ENCODE measurements at places on chromosomes 5 and 9.

GRCh38 chr9:2477755-2478154, 143.8 kb upstream of the VLDLR start:
- H3K36me3 ChIP-seq = no peaks in the 10 kb centered on the region
- no peak overlapping the region for H3K27ac ChIP-seq
- H3K27me3 ChIP-seq = peaks cover 4% of the 10 kb centered on the region
- no peak for DNase-seq
- H3K4me1 ChIP-seq = no peaks in the 10 kb centered on the region
- H3K4me3 ChIP-seq = no peak overlapping the region

DNA sequence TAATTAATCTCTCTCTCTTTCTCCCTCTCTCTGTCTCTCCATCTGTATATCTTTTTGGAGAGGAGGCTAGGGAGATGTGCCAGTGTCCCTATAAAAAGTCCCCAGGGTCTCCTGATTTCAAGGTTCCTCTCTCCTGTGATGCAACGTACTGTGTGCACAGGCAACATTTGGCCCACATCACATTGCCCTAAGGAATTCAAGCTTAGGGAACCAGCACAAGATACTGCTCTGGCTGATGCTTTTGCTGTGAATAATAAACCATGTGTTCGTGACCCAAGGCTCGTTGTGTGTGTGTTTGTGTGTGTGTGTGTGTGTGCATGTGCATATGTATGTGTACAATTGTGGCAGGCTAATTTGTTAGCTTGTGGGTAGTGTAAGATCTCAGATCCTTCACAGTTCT, 9.7 kb downstream of the SPATA9 start:
- no peaks in the 10 kb centered on the region for H3K4me1 ChIP-seq
- no peak for DNase-seq
- no peaks in the 10 kb centered on the region for H3K36me3 ChIP-seq
- H3K27me3 ChIP-seq = no peaks in the 10 kb centered on the region
- no peak overlapping the region for H3K27ac ChIP-seq
- H3K4me3 ChIP-seq = no peak overlapping the region

DNA sequence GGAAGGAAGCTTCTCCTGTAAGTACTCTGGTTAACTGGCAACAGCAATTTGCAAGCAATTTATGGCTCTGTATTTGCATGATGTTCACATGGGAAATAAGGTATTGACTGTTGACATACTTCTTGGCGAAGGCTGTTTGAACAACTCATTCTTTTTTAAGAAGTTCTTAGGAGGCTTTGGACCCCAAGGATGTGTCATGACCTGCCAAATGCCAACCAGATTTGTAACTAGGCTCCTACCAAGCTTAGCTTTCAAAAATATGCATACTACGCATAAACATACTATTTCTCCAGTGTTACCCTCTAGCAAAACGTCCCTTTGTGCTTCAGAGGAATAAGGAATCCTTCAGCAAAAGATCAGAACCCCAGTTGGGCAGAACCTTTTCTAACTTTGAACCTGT, 165.2 kb upstream of the MSX2 start:
- no peaks in the 10 kb centered on the region for H3K27me3 ChIP-seq
- no peaks in the 10 kb centered on the region for H3K4me1 ChIP-seq
- no peak overlapping the region for H3K4me3 ChIP-seq
- no peak for DNase-seq

DNA sequence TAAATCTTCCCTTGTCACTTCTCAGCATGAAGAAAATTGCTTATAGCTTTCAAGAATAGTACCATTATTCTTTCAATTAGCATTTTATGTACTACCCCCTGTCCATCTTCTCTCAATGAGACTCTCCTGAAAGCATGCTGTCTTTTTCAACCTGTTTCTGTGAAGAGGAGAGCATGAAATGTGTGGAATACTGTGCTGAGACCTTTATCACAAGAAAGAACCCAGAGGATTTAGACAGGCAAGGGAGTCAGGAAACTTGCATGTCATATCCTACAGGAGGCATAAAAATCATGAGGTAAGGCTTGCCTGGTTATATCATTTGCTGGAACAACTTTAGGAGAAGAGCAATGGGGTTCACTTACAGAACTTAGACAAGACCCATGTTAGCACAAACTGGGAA, 56.7 kb upstream of the LPAR1 start:
- DNase-seq = no peak
- no peaks in the 10 kb centered on the region for H3K4me1 ChIP-seq
- no peaks in the 10 kb centered on the region for H3K36me3 ChIP-seq
- H3K27ac ChIP-seq = no peak overlapping the region

- DNase-seq = no peak
- no peaks in the 10 kb centered on the region for H3K4me1 ChIP-seq
- H3K27me3 ChIP-seq = no peaks in the 10 kb centered on the region
Observed at GRCh38 chr5:181037365-181037861, 2.7 kb upstream of the BTNL9 start.

DNA sequence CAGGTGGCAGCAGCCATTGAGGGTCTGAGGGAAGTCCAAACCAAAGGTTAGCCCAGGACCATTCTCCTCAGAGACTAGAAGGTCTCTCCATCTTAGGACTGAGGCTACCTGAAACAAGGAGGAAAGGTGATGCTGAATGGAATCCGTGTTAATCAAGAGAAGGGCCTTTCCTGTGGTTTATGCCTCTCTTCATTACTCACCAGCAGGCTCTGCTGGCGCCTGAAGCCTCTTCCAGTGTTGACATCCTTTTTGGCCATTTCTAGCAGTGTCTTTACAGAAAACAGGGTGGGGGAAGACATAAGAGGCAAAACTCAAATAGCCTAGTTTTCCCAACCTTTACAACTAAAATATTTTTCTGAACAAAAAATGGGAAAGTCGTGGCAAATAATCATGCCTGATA, 98.0 kb downstream of the ENC1 start:
- no peaks in the 10 kb centered on the region for H3K36me3 ChIP-seq
- H3K4me1 ChIP-seq = no peaks in the 10 kb centered on the region
- H3K27me3 ChIP-seq = no peaks in the 10 kb centered on the region
- no peak overlapping the region for H3K4me3 ChIP-seq
- H3K27ac ChIP-seq = no peak overlapping the region
- DNase-seq = no peak

- no peaks in the 10 kb centered on the region for H3K4me1 ChIP-seq
- H3K27me3 ChIP-seq = no peaks in the 10 kb centered on the region
- H3K27ac ChIP-seq = no peak overlapping the region
Observed at GRCh38 chr9:37501957-37502596, 16.3 kb downstream of the POLR1E start.

DNA sequence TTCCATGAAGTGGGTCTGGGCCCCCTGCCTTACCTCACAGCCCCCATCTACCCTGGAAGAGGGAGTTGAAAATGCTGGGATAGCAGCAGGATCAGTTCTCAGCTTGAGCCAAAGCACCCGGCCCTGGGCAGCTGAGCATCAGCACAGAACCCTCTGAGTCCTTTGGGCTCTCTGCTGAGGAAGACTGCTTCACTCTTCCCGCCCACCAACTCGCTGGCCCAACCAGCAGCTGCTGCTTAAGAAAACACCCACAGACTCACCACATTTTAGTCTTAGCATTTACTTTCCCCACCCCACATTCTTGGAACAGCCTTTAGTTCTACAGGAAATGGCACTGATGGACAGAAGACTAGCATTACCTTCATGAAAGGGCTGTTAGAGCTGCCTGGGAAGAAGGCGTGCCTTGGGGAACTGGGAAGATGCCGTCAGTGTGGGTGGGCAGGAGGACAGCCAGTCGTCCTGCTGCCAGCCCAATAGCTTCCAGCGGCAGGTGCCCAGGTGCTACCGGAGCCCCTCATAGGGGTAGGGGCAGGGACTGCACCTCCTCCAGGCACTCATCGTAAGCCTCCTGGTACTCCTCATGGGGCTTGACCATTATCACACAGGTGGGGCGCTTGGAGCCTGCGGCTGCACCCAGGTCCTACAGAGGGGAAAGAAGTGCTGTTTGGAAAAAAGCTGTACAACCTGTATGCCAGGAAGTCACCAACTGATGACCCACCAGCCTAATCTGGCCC, 4.3 kb downstream of the NHP2 start:
- no peaks in the 10 kb centered on the region for H3K27me3 ChIP-seq
- DNase-seq = no peak
- no peak overlapping the region for H3K4me3 ChIP-seq
- H3K4me1 ChIP-seq = peaks cover 18% of the 10 kb centered on the region
- H3K36me3 ChIP-seq = peaks cover 58% of the 10 kb centered on the region

DNA sequence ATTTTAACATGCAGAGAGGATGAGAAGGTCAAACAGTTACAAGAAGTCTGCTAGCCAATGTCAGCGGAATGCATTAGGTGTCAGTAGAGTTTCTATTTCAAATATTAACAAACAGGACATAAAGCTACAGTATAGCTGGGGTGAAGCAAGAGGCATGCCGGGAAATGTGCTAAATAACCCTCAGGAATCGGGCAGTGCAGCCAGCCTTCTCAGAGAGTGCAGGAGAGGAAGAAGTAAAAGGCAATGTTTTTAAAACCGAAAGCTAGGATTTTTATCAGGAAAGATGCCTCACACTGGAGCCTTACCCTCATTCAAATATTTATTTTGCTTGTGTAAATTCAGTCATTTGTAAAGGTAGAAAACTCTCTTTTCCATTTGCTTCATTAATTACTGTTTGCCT, 59.1 kb upstream of the SH3GL2 start:
- H3K36me3 ChIP-seq = no peaks in the 10 kb centered on the region
- no peak overlapping the region for H3K27ac ChIP-seq
- H3K4me3 ChIP-seq = no peak overlapping the region
- no peaks in the 10 kb centered on the region for H3K27me3 ChIP-seq
- no peaks in the 10 kb centered on the region for H3K4me1 ChIP-seq
- no peak for DNase-seq

DNA sequence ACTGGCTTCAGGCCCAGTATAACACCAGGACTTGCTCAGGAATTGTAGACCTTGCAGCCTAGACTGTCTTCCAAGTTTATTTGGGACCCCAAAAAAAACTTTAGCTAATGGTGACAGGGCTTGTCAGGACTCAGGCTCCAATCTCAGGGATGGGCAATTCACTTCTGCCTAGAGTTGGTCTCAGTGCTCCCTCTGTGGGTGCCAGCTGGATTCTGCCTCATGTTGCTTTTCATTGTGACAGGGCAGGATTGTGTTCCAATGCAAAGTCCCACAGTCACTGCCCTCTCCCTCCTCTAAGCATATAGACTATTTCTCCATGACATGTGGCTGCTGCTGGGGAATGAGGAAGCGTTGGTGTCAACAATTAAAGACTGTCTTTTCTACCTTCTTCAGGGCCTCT, 174.7 kb downstream of the CYLC2 start:
- H3K4me1 ChIP-seq = no peaks in the 10 kb centered on the region
- no peak overlapping the region for H3K27ac ChIP-seq
- DNase-seq = no peak
- H3K27me3 ChIP-seq = no peaks in the 10 kb centered on the region
- no peaks in the 10 kb centered on the region for H3K36me3 ChIP-seq

DNA sequence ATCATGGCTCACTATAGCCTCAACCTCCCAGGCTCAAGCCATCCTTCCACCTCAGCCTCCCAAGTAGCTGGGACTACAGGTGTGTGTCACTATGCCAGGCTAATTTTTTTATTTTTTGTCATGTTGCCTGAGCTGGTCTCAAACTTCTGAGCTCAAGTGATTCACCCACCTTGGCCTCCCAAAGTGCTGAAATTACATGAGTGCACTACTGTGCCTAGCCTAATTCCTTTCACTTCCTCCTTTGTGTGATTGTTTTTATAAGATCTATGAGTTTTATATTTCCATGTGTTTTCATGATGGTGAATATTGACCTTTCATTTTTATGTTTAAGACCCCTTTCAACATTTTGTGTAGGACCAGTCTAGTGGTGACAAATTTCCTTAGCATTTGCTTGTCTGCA, 55.2 kb upstream of the IL12B start:
- no peaks in the 10 kb centered on the region for H3K27me3 ChIP-seq
- H3K4me3 ChIP-seq = no peak overlapping the region
- no peak for DNase-seq
- no peaks in the 10 kb centered on the region for H3K4me1 ChIP-seq

DNA sequence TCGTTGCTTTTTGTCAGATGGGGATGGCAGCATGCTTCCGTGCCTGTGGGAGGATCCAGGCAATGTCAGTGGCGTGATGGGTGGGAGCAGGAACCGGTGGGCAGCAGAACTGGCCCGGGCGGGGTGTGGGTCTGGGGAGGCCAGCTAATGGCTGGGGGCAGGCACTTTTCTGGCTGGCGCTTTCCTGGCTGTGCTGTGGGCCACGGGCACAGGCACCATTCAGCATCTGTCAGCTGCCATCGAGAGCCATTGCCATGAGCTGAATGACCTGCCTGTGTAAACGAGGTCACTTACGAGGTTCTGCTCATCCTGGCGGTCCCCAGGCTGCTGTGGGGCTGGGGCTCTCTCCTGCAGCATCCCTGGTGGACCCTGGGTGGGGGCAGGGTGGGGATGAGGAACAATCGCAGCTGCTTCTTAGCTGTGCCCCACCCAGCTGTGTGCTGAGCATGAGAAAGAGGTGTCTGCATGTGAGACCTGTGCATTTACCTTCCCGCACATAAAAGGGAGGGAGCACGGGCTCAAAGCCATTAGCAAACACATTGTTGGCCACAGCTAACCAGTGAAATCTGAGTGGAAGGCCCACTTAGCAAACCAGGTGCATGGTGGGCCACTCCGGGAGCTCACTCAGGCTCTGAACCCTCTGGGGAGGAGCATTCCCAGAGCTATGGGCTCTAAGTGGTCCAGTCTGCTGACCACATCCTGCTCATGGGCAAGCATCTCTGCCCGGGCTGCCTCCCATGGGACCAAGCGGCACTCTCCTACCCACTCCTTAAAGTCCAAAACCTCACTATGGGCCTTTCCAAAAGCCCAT, 41.3 kb upstream of the OLFM1 start:
- no peak for DNase-seq
- H3K27me3 ChIP-seq = no peaks in the 10 kb centered on the region
- H3K4me1 ChIP-seq = no peaks in the 10 kb centered on the region
- H3K36me3 ChIP-seq = no peaks in the 10 kb centered on the region
- H3K27ac ChIP-seq = no peak overlapping the region

DNA sequence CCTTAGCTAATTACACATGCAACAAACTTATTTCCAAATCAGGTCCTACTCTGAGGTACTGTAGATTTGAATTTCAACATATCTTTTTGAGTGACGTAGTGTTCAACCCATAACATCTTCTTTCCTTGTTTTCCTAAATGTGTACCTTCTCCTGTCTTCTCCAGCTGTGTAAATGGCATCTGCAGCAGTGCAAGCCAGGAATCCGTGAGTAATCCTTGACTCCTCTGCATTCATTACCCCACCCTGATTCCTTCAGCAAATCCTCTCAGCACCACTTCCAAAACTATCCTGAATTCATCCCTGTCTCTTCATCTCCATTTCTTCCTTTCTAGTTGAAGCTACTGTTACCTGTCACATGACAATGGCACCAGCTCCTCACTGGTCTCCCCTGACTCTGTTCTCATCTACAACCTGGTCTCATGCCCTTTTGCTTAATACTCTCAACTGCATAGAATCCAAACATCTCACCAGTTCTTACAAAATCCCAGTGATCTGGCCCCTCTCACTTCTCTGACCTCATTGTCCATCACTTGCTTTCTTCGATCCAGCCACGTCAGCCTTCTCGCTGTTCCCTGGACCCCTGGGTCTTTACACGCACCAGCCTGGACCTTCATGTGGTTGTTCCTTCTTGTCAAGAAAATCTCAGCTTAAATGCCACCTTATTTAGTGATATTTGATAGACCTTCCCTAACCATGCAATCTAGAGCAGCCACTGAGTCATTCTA, 14.6 kb upstream of the TRAF1 start:
- DNase-seq = no peak
- H3K36me3 ChIP-seq = no peaks in the 10 kb centered on the region
- H3K4me3 ChIP-seq = no peak overlapping the region
- peaks cover 18% of the 10 kb centered on the region for H3K4me1 ChIP-seq
- no peak overlapping the region for H3K27ac ChIP-seq

GRCh38 chr5:140299056-140299455, 3.8 kb downstream of the PFDN1 start:
- H3K4me1 ChIP-seq = peaks cover 16% of the 10 kb centered on the region
- no peaks in the 10 kb centered on the region for H3K27me3 ChIP-seq
- no peak for DNase-seq
- peaks cover 5% of the 10 kb centered on the region for H3K36me3 ChIP-seq
- no peak overlapping the region for H3K4me3 ChIP-seq

All from CD8-positive, alpha-beta memory T cell (primary cell).